ENCODE measurements at places on chromosomes 6 and 20. TPM values are rescaled to one million over a fixed set of nuclear protein-coding genes. Genes with fewer than 3 reads are reported as not detected.

HCRTR2 gene
- total RNA-seq: not detected

FAM209B gene
- not detected for total RNA-seq

TRIM15 gene
- 3.0 TPM for total RNA-seq

TCF21 gene
- total RNA-seq: 0.78 TPM

WFDC5 gene
- not detected for total RNA-seq

GPLD1 gene
- 53.1 TPM for total RNA-seq

IRF4 gene
- total RNA-seq: 1.7 TPM

MMP24 gene
- 0.43 TPM for total RNA-seq

CTAGE9 gene
- total RNA-seq: not detected

ADGB gene
- not detected for total RNA-seq

TREML1 gene
- not detected for total RNA-seq

C6orf120 gene
- total RNA-seq: 18.9 TPM

PKHD1 gene
- 3.0 TPM for total RNA-seq

GSTA4 gene
- 5.5 TPM for total RNA-seq

VIP gene
- total RNA-seq: 0.15 TPM

MCHR2 gene
- not detected for total RNA-seq

ULBP2 gene
- 0.18 TPM for total RNA-seq

HRH3 gene
- total RNA-seq: not detected

HM13 gene
- 147 TPM for total RNA-seq

ITPR3 gene
- total RNA-seq: 1.3 TPM

GLO1 gene
- 36.7 TPM for total RNA-seq

PLA2G7 gene
- 1.7 TPM for total RNA-seq

CGA gene
- 0.25 TPM for total RNA-seq

ZNF165 gene
- 0.53 TPM for total RNA-seq

KHDC1 gene
- not detected for total RNA-seq

OR12D3 gene
- total RNA-seq: not detected

Data from left lobe of liver (tissue), 2 donors.